Left forelimb (tissue), 1 donor: ENCODE measurements at places on chromosomes 6 and 20.

DNA sequence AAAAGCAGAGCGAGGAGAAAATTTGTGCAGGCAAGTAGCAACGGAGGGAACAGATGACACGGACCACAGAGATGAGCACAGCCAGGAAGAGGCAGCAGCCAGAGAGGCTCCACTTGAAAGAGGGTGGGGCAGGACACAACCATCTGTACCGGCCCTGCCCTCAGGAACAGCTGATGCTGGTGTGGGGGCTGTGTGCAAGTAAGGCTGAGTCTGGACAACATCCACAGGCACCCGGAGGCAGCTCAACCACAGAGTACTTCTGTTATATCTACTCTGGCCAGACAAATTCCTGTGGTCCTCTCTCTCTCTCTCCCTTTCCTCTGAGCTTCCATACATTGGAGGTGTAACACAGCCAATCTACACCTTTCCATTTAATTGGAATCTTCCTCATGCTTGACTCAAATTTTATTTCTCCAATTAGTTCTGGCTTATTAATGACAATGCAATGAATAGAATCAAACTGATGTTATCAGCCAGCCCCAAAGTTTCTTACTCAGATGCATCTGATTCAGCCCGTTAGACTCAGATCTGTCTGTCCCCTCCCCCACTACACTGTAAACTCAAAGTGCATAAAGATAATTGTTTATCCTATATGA lies 24.9 kb downstream of the KIF13A start:
- no peak for DNase-seq

DNA sequence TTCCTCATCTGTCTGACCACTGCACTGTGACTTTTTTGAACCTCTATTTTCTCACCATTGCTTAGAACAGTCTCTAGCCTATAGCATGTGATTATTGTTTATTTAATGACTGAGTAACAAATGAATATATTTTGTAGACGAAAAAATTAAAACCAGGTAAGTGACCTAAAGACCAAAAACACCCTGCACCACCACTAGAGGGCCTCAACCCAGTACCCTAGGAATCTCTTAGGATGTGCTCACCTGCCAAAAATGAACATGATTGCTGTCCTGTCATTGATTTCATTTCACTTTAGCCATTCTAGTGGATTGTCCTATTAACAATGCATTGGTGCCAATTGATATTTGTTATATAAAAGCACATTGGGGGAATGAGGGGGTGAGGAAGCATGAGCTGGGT lies 199.1 kb downstream of the COL9A1 start:
- DNase-seq: no peak

GRCh38 chr20:8661229-8661952 lies 407.5 kb upstream of the PLCB4 start:
- DNase-seq: no peak

GRCh38 chr6:83430611-83431544 lies at the start of gene ME1:
TSS of gene ME1 (minus strand) at chr6:83431051. CDS start at chr6:83430954, 97 bp downstream.
- peak; percentile 71 for DNase-seq

DNA sequence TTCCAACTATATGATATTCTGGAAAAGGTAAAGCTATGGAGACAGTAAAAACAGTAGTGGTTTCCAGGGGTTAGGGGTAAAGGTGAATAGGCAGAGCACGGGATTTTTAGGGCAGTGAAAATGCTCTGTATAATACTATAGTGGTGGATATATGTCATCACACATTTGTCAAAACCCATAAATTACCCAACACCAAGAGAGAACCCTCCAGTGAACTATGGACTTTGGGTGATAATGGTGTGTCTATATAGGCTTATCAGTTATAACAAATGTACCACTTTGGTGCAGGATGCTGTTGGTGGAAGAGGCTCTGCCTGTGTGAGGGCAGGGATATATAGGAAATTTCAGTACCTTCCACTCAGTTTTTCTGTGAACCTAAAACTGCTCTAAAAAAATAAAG lies 149.9 kb downstream of the GPX5 start:
- no peak for DNase-seq

DNA sequence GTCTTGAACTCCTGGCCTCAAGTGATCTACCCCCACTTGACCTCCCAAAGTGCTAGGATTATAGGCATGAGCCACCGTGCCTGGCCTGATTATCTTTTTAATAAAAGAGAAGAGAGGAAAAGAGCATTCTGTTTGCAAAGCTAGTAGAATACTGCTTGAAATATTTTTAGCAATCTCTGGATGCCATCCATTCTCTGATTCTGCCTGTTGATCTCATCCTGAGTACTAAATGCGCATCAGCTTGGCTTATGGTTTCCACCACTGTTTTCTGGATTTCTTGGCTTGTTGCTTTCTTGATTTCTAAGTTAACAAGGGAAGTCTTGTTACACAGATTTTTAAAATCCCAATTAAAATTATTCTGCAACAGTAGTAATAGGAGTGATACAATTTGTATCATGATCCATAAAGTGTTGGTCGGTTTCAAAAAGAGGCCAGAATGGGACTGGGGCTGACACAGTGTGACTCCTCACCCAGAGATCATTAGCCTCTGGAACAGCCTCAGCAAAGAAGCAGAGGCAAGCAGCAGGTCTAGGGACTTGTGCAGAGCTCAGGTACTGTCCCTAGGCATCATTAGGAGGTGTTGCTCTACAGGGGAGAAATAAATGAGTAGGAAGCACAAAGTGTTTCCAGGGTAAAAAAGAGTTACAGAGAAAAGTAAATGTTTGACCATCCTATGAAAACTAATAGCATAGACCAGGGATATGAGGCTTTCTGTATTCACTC lies 17.8 kb upstream of the SLC16A10 start:
- no peak for DNase-seq

GRCh38 chr6:163328411-163328810 lies 86.1 kb upstream of the QKI start:
- DNase-seq: peak; percentile 45

DNA sequence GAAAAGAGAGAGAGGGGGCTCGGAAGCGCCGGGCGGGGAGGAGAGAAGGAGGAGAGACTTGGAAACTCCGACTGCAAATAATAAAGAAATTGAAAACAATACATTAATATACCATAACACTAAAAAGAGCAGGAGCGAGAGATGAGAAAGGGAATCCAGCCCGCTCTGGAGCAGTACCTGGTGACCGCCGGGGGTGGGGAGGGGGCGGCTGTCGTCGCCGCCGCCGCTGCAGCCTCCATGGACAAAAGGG lies 338 bp downstream of the E2F3 start:
- no peak for DNase-seq
